ENCODE measurements at places on chromosomes 3 and 15.
A peak's percentile ranks its signal among the peaks of the same experiment; 100 is the strongest.

- DNase-seq: no peak
Measured at GRCh38 chr3:167886690-167887089, 151.2 kb downstream of the SERPINI1 start.

- DNase-seq: no peak
Measured at GRCh38 chr15:36818260-36818659, 238.8 kb downstream of the CDIN1 start.

- no peak for DNase-seq
Measured at GRCh38 chr15:39953521-39953920, 19.6 kb downstream of the EIF2AK4 start.

DNA sequence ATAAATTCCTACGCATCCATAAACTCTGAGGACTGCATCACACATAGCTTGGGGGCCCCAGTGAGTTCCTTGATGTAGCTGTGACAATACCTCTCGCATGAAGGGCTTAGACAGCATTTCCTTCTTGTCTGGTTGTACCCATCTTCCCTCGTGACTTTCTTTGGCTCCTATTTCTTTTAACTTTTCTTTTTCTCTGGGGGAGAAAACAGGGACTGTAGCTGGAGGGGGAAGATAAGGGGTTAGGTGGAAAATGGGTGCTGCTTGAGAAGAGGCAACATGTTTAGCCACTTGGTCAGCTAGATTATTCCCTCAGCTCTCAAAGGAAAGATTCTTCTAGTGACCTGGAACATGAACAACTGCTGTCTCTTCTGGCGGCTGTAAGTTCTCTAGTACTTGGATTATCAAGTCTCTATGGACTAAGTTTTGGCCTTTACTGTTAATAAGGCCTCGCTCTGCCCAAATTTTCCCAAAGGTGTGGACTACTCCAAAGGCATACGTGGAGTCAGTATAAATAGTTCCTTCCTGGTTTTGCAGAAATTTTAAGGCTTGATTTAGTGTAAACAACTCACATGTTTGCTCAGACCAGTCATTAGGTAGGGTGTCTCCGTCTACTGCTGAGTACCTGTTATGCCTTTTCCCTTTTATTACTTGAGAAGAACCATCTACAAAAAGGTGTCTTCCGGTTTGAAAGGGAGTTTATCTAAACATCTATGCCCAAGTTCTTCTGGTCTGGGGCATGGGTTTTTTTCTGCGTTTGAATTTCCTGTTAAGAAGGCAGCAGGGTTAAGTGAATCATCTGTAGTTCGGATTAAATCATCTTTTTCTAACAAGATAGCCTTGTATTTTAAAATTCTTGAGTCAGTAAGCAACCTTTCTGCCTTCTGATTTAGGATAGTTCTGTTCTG, 21.0 kb upstream of the ATG7 start:
- DNase-seq: no peak

- DNase-seq: no peak
Measured at GRCh38 chr15:66789029-66790025, 87.3 kb downstream of the SMAD6 start.

DNA sequence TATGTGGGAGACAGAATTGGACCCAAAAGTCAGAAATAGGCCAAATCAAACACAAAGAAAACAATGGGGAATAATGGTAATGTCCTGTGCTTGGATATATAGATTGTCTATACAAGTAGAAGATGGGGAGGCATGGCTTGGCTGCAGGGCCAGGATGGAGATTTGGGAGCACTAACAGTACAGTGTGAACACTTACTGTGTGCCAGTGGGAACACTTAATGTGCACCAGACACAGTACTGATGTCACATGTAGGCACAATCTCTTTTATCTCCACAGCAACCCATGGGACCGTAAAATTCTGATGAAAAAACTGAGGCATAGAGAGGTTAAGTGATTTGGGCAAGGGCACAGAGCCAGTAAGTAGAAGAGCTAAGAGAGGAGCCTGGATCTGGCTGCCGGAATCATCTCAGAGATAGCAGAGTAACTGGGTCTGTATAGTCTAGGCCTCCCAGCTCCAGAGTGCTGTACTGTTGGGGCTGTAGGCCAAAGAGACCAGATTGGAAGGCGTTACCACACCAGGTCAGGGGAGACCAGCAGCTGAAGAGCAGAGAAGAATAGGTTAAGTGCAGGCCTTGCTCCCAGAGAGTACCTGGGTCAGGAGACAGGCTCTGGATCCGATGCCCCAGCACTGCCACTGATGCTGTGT, 63.3 kb downstream of the RLBP1 start:
- DNase-seq: no peak

GRCh38 chr3:120846073-120846472, 61.9 kb upstream of the STXBP5L start:
- no peak for DNase-seq

DNA sequence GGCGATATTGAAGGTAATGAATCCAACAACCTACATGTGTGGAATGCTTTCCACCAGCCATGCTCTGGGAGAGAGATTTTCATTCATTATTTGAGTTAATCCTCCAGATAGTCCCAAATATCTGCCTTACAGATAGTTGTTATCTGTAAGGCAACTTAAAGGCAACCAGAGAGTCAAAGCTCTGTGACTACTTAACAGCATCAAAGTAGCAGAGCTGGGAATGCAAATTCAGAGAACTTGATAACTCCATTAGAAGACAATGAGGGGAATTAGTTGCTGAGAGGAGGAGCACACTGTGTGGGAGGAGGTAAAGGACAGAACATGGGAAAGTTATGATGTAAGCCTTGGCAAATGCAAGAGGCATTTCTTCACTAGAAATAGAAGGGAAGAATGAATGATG, 10.5 kb upstream of the CRBN start:
- DNase-seq: no peak

- no peak for DNase-seq
Measured at GRCh38 chr3:183764847-183765731, 60.3 kb downstream of the MAP6D1 start.

GRCh38 chr3:150742141-150742523, 20.8 kb downstream of the SIAH2 start:
- no peak for DNase-seq

GRCh38 chr3:164673738-164674137, 404.6 kb downstream of the SI start:
- DNase-seq: no peak

DNA sequence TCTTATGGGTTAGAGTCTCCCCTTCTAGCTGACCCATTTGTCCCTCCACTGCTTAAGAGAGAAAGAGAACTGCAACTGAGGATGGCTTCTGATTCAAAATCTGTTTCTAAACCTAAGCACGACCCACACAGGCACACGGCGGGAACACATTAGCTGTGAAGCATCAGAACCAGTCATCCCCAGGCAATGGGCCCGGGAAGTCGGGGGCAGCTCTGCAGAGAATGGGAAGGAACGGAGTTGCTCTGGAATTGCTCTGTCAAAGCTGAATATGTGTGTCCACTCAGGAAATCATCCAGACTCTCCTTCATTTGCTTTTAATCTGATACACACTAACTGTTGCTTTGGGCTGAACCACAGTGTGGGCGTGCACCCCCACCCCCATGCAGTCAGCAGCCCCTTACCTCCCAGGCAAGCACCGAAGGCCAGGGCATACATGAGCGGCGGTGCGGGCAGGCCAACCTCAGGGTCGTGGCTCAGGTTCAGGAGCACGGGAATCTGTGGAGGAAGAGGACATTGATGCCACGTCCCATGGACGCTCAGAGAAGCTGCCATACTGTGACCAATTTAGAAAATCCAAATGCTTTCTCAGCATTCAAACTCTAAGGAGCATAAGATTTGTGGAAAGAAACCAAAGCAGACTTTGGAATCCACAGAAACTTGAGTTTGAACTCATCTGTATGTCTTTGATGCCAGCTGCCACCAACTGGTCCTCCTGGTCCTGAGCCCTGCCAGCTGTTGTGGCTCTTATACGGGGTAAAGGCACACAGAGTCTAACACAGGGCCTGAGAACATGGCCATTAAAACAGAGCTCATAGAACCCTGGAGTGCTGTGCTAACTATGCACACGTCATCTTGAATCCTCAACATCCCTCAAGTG, 247.9 kb downstream of the OCA2 start:
- no peak for DNase-seq

DNA sequence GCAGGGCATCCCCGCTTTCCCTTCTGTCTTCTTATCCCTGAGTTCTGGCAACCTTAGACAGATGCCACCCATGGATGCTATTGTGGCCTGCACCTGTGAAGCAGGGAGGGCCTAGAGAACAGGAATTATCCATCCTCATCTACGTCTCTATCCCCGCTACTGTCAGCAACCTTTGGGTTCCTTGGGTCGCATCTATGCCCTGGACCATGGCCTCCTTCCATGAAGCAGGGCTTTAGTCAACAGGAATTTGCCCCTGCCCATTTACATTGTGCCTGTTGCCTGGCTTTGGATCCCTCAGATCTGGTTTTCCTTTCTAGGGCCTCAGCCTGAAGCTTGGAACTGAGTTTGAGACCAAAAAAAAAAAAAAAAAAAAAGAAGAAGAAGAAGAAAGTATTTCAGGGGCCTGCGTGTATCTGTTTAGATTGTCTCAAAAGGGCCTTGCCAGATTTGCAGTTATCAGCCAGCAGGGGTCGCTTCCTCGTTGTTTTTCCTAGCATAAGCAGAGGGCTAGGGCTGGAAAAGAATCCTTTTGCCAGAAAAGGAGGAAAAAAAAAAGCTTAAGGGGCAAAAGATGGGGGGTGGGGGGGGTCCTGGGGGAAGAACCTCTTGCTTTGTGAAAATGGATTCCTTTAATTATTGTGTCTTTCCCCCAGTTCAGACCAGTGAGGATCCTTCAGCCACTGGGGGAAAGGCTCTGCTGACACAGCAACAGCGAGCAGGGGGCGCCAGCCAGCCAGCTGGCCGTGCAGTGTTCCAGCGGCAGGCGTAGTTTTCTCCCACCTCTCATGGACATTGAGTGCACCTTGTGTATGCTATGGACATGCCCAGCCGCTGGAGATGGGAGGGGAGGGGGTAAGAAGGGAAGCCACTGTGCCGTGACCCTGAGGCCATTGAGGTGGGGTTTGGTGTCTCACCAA, 65.7 kb upstream of the ALDH1L1 start:
- no peak for DNase-seq

GRCh38 chr15:100705065-100705464, 102.7 kb downstream of the ASB7 start:
- no peak for DNase-seq

DNA sequence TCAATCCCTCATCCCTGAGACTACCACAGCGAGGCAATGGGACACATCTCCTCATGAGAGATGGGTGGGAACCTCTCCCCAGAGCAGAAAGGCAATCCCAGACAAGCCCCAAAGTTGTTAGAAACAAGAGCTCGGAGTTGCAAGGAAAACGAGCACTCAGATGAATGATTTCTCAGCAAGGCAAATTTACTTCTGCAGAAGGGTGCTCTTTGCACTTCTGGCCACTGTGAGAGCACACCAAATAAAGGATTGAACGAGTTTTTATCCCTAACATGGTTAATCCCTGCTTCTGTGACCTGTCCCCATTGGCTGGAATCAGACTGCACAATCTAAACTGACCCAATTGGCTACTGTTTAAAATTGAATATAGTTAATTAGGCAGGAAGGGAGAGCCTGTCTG, 339.1 kb upstream of the POU1F1 start:
- DNase-seq: no peak

GRCh38 chr3:55639896-55640765, 153.0 kb upstream of the WNT5A start:
- DNase-seq: no peak

GRCh38 chr3:141629976-141630375, 108.1 kb upstream of the RNF7 start:
- no peak for DNase-seq

GRCh38 chr15:80970018-80970657, 19.5 kb downstream of the MESD start:
- peak; percentile 62 for DNase-seq

GRCh38 chr3:64392001-64392400, 166.7 kb upstream of the PRICKLE2 start:
- DNase-seq: no peak

GRCh38 chr3:180184816-180185215, 148.1 kb upstream of the PEX5L start:
- no peak for DNase-seq
